NCI-H2227 treated with DMSO at 0.1 percent for 48 hours (cell line): ENCODE measurements at places on chromosomes 5 and 9.

DNA sequence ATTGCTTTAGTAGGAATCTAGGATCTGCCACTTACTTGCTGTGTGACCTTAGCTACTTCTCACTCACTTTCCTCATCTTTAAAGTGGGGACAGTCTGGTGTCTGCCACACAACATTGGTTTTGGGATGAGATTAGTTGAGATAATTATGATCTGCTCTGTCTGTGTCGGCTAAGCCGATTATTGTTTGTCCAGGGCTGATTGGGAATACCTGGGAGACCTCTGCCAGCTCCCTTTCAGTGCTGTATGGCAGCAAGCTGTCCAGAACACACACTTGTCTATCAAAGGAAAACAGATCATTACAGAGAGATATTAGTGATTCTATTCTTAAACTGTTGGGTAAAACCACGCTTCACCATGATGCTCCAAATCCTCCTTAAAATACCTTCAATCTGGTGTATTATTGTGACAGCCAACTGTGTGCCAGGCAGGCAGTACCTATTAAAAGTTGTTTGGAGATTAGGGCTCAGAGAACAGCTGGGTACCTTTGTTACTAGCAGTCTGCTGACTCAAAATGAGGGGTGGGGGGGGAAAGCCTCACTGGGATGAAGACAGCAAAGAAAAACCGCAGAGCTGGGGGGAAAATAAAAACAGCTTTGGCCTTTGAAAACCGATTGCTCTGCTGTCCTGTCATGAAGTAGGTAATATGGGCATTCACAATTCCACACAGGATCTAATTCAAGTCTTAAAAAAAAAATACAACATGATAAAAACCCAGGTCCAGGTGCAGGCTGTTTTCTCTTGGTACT lies 458.4 kb upstream of the C9orf72 start:
- DNase-seq: no peak

GRCh38 chr5:96714951-96715451 lies 52.8 kb downstream of the CAST start:
- no peak for DNase-seq

DNA sequence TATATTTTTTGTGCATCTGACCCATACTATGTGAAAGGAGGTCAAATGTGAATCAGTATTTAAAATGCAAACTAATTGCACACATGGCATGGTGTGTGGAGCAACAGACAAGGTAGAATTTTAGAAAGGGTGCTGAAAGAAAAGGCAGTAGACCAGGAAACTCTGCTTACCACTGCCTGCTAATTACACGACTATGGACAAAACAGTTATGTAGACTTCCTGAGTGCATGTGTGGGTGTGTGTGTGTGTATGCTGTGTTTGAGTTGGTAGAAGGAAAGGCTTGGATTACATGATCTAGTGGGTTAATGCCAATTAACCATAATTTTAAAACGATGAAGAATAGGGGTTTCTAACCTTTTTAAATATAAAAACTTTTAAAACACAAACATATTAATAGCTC lies 349.9 kb downstream of the SH3GL2 start:
- no peak for DNase-seq

- no peak for DNase-seq
Measured at GRCh38 chr5:77920359-77921058, 144.4 kb upstream of the TBCA start.
